Stimulated activated CD4-positive, alpha-beta T cell treated with anti-CD3 and anti-CD28 coated beads, TNF-alpha, amount 100 ng/mL, for 24 hours (primary cell): ENCODE measurements at places on chromosomes 5 and 9.

GRCh38 chr5:32713770-32714381 lies 2.8 kb downstream of the NPR3 start:
- DNase-seq = no peak

DNA sequence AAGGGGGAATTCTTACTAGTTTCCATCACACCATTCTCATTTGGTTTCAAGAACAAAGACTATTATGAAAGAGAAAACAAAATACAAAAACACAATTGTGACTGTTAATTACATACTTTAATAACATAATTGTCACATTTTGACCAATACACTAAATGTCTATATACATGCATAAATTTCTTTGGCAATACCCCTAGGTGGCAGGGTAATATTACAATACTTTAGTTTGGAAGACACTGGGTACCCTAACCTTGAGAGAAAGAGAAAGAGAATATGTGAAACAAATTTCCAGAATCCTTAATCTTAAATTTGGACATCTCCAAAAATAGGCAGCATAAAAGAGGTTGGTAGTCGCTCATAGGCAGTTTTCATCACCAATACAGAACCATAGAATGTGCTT lies 619.6 kb upstream of the ADAMTS16 start:
- DNase-seq = no peak

- no peak for DNase-seq
These were observed 254.2 kb upstream of the NR4A3 start for GRCh38 chr9:99567436-99567835.

DNA sequence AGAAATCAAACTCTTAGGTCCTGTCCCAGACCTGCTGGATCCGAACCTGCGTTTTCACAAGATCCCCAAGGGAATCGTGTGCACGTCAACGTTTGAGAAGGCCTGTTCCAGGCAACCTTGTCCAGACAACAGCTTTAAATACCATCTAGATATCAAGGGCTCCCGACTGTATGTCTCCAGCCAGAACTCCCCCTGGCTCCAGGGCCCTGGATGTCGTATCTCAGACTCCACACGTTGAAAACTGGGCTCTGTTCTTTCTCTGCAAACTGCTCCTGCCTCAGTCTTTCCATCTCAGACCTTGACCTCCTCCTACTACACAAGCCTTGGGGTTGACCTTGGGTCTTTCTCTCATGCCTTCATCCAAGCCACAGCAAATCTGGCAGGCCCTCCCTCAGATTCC lies 5.8 kb upstream of the ENG start:
- DNase-seq = no peak

- DNase-seq = no peak
These were observed 206.1 kb downstream of the TUSC1 start for GRCh38 chr9:25472085-25472607.

DNA sequence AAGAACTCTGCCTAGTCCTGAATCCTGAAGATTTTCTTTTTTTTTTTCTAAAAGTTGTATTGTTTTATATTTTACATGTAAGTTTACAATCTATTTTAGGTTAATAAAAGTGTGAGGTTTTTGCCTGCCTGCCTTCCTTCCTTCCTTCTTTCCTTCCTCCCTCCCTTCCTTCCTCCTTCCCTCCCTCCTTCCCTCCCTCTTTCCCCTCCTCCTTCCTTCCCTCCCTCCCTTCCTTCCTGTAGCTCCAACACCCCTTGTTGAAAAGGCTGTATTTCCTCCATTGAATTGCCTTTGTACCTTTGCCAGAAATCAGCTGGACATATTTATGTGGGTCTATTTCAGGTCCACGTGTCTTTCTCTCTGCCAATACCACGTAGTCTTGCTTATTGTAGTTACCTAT lies 46.6 kb downstream of the CACNA1B start:
- no peak for DNase-seq
